ENCODE measurements at places on chromosomes 4 and X.
A peak's percentile ranks its signal among the peaks of the same experiment; 100 is the strongest.

DNA sequence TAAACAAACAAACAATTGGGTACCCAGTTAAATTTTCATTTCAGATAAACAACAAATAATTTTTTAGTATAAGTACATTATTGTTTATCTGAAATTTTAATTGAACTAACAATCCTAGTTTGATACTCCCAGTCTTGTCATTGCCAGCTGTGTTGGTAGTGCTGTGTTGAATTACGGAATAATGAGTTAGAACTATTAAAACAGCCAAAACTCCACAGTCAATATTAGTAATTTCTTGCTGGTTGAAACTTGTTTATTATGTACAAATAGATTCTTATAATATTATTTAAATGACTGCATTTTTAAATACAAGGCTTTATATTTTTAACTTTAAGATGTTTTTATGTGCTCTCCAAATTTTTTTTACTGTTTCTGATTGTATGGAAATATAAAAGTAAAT is 2.9 kb downstream of the CXCL8 start:
- no peak for DNase-seq

GRCh38 chr4:114727461-114727860 is 128.9 kb downstream of the UGT8 start:
- peak; percentile 10 for DNase-seq

GRCh38 chrX:21708116-21708515 is 49.8 kb downstream of the SMPX start:
- no peak for DNase-seq

- DNase-seq: no peak
These were observed 591.4 kb upstream of the PCDH10 start for GRCh38 chr4:132557660-132558059.

GRCh38 chr4:118955515-118955914 is 66.9 kb downstream of the SYNPO2 start:
- no peak for DNase-seq

DNA sequence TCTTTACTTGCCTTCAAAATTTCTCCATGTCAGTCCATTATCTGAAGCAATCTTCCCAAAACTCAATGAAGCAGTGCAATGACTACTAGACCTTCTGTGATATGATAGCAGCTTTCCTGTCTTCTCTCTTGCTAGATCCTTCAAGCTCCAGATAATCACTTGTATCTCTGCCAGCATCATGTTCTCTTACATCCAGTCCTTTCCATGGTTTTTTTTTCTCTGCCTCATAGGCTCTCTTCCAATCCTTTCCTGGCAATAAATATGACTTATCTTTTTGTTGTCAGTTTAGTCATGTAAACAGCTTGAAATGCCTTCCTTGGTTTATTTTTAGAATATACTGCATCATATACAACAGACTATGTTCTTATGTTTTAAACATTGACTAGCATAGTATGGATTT is 193.5 kb downstream of the CFAP299 start:
- DNase-seq: no peak

DNA sequence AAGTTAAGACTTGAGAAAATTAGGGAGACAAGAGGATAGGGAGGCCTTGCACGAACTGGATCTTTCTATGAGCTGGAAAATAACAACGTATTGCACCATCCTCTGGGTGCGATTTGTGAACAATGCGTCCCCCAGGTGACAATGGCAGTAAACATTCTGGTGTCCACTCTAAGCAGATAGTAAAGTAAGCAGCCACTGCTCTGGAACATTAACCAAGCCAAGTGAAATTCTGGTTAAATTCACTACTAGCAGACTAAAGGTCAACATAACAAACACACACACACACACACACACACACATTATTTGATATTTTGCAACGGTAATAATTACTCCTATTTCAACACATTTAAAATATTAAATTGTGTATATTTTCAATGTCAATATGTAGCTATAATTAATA is 242.2 kb upstream of the DCAF8L1 start:
- DNase-seq: no peak

GRCh38 chrX:574251-574650 is 56.3 kb upstream of the SHOX start:
- peak; percentile 62 for DNase-seq

GRCh38 chr4:113756005-113756410 is 5.5 kb downstream of the CAMK2D start:
- DNase-seq: no peak

- no peak for DNase-seq
These were observed 11.3 kb downstream of the ARL13A start for GRCh38 chrX:100980608-100981497.

DNA sequence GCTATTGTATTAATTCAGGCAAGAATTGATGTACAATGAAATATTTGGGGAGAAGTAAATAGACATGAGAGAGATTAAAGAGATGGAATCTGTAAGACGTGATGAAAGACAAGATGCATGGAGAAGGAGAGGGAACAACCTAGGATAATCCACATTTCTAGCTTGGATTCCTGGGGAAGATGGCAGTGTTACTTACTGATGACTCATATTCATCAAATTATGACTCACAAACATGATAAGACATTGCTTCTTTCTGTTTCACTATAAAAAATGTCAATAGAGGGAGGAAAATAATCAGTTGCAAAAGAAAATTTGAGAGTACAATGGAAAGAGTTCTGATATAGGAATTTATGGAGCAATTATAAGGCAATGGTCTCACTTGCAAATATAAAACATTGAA is 104.1 kb upstream of the BMP3 start:
- no peak for DNase-seq

- DNase-seq: no peak
These were observed 81.5 kb downstream of the REPS2 start for GRCh38 chrX:17027931-17028330.

DNA sequence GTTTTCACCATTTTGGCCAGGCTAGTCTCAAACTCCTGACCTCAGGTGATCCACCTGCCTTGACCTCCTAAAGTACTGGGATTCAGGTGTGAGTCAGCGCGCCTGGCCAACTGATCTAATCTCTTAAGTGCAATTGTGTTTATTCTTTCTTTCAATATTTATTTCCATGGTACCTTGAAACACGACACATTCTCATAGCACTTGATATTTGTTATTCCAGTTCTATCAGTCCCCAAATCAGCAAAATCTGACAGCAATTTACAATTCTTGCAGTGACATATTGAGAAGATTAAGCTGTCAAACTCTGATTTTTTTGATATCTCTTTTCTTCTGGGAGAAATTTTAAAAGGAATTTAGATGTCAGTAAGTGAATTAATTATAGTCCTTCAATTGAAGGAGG is 218.1 kb upstream of the FAT4 start:
- no peak for DNase-seq

- peak; percentile 4 for DNase-seq
These were observed 70.3 kb downstream of the RAB28 start for GRCh38 chr4:13413729-13414437.

DNA sequence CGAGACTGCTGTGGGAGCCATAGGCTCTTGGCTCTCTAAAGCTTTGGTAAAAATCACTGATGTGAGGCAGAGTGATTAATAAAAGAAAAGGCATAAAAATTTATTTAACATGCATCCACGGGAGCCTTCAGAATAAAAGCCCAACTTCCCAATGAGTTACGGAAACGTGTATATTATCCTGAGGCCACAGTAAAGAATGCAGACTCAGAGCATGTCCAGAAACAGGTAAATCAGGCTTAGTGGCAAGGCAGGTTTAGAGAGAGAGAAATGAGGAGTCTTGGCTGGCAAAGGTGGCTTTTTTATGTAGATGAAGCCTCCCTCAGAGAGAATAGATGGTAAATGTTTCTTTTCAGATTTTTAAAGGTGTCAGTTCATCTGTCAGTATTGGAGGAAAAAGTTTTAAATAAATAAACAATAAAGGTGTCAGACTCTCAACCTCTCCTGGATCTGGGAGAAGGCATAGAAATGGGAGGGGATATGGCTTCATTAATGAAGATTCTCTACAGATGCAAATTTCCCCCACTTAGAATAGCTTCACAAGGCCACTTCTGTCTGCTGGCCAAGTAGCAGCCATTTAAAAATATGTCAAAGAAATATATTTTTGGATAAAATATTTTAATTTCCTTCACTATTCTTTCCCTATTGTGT is 24.0 kb downstream of the C4orf51 start:
- no peak for DNase-seq

GRCh38 chr4:43763029-43763610 is 685.5 kb downstream of the KCTD8 start:
- no peak for DNase-seq

- DNase-seq: no peak
These were observed 28.7 kb upstream of the BMP2K start for GRCh38 chr4:78747475-78747922.

DNA sequence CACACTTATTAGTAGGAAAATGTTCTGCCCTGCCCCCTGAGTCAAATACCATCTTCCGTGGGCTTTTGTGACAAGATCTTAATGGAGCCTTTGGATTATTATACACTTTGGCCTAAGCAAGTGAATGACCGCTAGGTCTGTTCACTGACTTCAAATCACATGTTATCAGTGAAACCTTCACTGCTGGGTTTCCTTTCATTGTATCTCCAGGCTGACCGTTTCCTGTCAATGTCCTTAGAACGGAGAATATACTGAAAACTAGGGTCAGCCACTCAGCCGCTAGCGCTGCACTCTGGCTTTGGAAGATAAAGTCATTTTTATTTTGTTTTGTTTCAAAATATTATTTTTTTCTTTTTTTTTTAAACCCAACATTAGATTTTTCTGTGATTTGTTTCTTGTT is 107.0 kb upstream of the TLL1 start:
- DNase-seq: no peak

GRCh38 chrX:67568769-67569168 is 24.9 kb downstream of the AR start:
- no peak for DNase-seq

DNA sequence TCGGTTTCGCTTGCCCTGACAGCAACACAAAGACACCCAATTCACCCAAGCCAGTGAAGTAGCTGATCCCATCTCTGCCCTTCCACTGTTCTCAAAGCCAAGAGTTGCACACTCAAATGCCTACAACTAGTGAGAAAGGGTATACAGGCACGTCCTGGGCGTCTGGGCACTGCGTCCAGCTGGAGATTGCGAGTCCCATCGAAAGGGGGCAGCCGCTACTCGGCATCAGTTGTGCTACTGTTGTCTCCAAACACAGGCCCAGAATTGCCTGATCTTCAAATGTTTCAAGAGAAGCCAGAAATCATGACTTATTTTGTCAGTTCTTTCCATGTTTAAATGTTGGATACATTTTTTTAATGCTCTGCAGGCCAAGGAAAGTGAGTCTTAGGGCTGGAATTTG is 487.8 kb downstream of the BCOR start:
- DNase-seq: no peak

Data from eye (tissue), 1 donor.